Central memory CD4-positive, alpha-beta T cell (primary cell): ENCODE measurements at places on chromosomes 2 and 18.

DNA sequence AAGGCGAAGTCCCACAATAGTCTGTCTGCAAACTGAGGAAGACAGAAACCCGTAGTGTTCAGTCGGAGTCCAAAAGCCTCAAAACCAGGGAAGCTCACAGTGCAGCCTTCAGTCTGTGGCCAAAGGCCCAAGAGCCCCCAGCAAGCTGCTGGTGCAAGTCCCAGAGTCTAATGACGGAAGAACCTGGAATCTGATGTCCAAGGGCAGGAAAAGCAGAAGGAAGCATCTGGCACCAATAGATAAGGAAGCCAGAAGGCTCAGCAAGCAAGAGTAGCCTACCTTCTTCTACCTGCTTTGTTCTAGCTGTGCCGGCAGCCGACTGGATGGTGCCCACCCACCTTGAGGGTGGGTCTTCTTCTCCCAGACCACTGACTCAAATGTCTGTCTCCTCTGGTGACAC, 21.8 kb downstream of the CFAP210 start:
- no peak for DNase-seq

DNA sequence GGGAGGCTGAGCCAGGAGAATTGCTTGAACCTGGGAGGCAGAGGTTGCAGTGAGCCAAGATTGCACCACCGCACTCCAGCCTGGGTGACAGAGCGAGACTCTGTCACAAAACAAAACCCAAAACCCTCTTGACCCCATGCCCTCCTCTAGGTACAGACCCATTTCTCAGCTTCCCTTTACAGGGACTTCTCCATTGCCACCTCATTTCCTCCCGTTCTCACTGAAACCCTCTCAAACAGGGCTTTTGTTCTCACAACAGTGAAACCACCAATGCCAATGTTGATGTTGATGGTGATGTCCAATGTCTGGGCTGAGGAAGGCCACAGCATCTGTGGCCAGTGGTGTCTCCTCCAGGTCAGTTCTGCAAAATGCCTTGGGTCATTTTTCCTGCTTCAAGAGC, 69.0 kb upstream of the ZCCHC2 start:
- DNase-seq = no peak

- no peak for DNase-seq
Measured at GRCh38 chr2:58834404-58834803, 593.3 kb upstream of the FANCL start.

GRCh38 chr2:53994818-53995808, 24.3 kb upstream of the PSME4 start:
- DNase-seq = peak; percentile 83

DNA sequence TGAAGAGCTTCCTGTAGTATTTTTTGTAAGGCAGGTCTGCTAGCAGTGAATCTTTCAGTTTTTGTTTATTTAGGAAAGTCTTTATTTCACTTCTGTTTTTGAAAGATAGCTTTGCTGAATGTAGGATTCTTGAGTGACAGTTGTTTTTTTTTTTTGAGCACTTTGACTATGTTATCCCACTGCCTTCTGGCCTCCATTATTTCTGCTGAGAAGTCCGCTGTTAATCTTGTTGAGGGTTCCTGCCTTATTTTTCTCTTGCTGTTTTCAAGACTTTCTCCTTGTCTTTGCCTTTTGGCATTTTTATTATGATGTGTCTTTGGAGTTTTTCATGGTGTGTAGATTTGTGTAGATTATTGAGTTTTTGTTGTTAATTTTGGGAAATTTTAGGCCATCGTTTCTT, 21.9 kb downstream of the RBFA start:
- no peak for DNase-seq

DNA sequence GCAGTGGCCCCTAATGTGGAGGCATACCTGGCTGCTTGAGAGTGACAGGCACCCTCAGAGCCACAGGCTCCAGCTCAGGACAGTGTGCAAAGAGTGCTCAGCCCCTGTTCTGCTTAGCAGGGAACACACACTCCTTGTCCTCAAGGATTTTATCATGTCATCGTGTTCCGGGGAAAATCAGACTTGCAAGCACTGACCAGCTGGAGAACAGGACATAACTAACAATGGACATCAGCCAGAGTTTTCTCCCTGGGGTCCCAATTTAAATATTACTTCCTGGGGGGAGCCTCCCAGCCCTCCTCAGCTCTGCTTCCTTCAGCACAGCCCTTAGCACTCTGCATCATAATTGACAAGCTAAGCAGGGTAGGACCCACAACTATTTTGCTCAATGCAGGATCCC, 175.4 kb upstream of the ACAA2 start:
- no peak for DNase-seq

DNA sequence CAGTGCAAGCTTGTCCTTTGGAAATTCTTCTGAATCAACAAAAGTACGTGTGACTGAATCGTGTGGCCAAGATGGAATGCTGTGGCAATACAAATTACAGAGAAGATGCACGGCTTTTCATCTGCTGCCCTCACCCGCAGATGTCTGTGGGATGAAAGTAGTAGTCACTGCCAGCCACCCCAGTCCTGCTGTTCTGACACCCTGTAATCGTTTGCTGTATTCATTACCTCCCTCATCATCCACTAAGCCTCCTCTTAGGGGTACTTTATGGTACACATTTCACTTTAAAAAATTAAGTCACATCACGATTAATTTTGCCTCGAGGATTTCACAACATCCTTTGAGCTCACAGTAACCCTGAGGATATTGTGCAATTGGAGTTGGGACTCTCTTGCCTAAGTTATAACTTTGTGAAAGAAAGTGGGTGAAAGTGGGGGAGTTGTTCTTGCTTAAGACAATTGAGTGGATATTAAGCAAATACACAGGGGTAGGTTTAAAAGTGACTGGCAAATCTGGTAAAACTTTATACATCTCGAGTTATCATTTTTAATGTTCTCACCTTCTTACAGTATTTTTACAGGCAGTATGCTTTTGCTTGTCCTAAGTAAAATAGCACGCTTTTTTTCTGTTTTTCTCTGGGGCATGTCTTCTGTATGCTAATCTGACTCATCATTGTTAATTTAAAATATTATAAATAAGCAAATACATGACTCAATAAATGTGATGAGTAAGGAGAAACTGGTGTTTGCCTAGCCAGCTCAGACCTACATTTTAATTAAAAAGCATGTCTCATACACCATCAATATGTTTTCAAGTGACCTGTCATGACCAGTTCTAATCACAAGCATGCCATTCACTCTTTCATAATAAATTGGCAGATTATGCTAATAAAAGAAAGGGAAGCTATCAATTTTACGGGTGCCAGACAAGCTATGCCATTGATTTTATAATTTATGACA, 680.9 kb downstream of the IRS1 start:
- DNase-seq = no peak

GRCh38 chr2:181790716-181791649, 100.5 kb upstream of the ITPRID2 start:
- DNase-seq = no peak

DNA sequence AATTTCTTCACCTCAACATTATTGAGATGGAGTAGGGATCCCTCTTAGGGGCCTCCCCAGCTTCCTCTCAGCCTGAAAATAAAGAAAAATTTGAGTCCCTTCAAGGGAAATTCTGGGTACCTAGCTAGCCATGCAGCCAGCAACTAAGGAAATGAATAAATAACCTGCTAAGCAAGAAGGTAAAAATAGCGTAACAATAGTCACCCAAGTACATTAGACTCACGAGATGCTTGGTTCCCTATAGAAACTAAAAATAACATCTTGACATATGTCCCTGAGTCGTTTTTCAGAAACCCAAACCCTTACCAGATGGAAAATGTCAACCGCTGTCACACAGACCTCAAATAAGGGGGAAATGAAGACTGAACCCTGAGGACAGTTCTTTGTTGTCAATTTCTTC, 51.9 kb downstream of the CACNB4 start:
- DNase-seq = no peak

- no peak for DNase-seq
Measured at GRCh38 chr2:152864601-152865149, 146.3 kb downstream of the ARL6IP6 start.

DNA sequence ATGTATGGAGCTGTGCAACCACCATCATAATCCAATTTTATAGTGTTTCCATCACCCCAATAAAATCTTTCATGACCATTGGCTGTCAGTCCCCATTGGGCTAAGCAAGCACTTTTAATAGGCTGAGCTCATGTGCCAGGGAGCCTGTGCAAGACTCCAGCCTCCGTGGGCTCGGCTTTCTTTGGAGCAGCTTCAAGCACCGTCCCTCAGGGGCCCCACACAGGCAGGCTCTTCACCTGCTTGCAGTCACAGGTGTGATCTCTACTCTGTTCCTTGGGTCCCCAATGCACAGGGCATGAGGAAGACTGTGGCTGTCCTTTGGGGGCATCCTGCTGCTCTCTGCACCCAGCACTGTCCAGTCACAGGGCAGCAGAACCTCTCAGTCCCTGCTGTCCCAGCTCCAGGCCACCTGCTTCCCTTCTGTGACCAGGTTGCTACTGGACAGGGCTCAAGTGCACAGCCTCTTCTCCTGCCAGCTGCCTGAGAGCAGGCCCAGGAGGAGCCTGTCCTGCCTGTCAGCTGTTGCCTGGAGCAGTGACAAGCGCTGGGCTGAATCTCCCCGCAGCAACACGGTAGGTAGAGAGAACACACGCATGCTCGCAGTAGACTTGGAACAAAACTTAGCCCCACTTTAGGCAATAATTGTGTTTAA, 40.7 kb upstream of the TMEM131 start:
- no peak for DNase-seq

GRCh38 chr2:218002143-218002844, 501 bp downstream of the TNS1 start:
- no peak for DNase-seq

DNA sequence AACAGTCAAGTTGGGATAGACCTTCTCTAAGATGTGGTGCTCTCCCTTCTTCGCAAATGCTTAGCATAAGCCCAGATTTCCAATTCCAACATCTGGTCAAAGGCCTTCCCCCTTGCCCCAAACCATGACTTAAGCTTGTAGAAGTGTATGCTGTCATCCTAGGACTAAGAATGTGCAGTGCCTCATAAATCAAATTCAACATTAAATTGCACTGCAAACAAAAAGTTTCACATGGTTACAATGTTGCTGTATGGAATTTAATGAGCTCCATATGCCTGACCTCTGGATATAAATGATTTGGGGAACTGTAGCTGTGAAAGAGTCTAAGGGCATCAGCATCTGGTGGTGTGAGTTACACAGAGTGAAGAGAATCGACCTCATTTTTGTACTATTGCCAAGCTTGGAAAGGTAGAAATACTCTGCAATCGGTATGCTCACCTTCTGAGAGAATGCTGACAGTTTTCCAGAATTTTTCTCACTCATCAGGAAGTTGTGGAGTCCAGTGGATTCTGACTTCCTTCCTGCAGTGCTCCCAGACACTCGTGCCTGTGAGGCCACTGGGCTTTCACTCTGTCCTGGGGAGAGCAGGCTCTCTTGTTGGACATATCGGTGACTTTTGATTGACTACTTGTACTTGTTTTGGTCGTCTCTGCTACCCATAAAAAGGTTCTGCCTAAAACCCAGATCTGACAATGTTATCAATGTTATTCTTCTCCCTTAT, 40.6 kb downstream of the FASTKD2 start:
- DNase-seq = no peak

DNA sequence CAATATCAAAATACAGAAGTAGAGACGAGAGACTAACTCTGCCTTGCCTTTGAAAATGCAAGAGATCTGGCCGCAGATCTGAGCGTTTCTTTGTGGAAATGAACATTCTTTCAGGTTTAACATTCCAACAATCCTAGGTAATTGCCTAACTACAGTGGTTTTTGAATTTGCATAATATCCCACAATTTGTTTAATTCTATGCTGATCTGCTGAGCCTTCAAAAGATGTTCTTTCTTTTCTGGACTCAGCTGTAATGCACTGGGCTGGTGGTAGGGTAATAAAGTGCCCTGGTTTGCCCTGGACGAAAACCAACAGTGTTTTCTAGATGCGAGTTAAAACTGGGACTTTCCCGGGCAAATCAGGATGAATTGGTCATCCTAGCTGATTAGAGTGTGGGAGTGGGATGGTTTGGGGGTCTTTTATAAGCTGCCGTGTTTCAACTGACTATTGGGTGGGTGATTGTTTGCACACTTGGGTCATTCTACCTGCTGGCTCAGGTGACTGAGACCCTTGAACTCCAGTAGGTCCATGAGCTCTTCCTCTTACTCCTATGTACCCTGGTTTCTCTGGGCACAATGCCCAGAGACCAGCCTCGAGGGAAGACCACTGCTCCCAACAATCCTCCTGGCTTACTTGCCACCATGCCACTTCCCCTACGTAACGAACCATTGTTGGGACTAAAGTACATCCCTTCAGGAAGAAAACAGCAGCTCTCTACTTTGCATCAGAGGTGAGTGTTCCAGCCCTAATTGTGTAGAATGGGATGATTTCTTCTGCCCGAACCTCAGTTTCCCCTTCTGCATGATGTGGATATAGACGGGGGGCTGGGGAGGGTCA, 3.4 kb upstream of the PAX8 start:
- DNase-seq = no peak

DNA sequence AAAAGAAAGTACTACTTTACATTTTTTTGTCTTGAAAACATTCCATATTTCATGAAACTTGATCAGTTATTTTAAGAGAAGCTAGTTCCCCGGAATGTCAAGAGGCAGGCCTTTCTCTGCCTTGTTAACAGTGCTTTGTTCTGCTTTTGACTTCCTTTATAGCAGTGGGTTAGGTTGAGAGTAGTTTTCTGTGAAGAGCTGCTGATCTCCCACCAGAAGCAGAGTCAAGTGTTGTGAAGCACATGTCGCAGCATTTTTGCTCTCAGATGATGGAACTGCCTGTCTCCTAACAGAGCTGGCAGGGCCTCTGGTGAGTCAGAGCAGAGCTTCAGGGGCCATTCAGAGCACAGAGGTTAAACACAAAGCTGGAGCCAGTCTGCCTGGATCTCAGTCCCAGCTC, 871.8 kb downstream of the SLC4A3 start:
- DNase-seq = no peak
